Activated CD4-positive, alpha-beta memory T cell treated with anti-CD3 and anti-CD28 coated beads for 36 hours (primary cell): ENCODE measurements at places on chromosomes 16 and 17. TPM values are rescaled to one million over a fixed set of nuclear protein-coding genes. Genes with fewer than 3 reads are reported as not detected.

Gene CHAD
- not detected for total RNA-seq

Gene ALKBH5
- 122 TPM for total RNA-seq

Gene KRT23
- not detected for total RNA-seq

Gene TAOK1
- 34.3 TPM for total RNA-seq

Gene NTN1
- total RNA-seq = 0.31 TPM

Gene TSPAN10
- total RNA-seq = 0.36 TPM

Gene LGALS9
- total RNA-seq = 45.4 TPM

Gene KRTAP17-1
- not detected for total RNA-seq

Gene MMP25
- total RNA-seq = 2.2 TPM

Gene SETD6
- total RNA-seq = 12.9 TPM
